Right hindlimb (tissue), 1 donor: ENCODE measurements at places on chromosomes 7 and 10.

GRCh38 chr7:117012696-117013095, 59.4 kb downstream of the ST7 start:
- no peak for DNase-seq

GRCh38 chr7:134910968-134911367, 75.3 kb upstream of the AGBL3 start:
- no peak for DNase-seq

GRCh38 chr10:106619346-106619745, 545.2 kb downstream of the SORCS1 start:
- peak; percentile 34 for DNase-seq

DNA sequence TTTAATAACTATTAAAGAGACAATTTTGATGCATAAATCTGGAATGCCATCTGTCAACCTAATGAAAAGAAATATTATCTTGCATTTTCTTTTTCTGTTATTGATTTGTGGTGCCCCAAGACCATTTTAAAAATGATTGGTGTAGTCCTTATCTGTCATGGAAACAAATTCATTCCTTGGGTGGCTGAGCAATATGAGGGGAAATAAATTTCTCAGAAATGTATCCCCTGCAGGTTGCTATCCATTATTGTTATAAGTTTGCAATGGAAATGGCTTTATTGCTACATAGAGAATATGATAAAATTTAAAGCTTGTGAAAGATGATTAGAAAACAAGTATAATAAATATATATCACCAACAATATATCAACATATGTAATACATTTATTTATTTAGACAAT, 607.0 kb downstream of the DNAJB9 start:
- no peak for DNase-seq

- no peak for DNase-seq
These were observed 91.6 kb downstream of the C10orf105 start for GRCh38 chr10:71627956-71628355.

- no peak for DNase-seq
These were observed 39.4 kb upstream of the GDF10 start for GRCh38 chr10:47260505-47261111.

- DNase-seq, result no peak
These were observed 45.1 kb upstream of the OPTN start for GRCh38 chr10:13054844-13055243.

DNA sequence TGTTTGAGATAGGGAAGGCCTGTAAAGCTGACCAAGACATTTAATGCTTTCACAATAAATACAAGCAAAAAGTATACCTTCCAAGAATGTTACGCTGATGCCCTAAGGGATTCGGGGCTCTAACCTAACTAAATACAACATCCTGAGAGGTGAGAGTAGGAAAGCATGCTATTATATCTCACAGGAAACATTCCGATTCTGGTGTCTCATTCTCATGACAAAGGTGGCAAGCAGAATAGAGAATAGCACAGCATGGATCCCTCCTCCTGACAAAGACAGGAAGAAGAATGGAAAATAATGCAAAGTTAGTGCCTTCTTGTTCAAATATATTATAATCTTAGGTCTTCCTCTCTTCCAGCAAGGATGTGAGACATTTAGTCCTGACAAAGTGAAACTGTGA, 504.3 kb downstream of the TFEC start:
- no peak for DNase-seq

DNA sequence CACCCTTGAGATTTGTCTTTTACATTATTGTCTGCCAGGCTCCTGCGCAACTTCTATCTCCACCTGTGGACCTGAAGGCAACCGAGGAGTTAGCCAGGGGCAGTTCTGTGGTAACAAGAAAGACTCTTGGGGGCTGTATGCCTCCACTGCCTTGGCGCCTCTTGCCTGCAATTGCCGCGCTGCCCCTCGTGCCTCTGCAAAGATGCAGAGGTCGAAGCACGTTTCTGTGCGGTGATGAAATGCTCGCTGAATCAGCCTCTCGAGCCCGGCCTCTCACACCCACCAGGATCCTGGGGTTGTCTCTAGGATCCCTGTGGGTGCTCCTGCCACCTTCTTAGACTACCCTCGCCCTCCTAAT, 486 bp upstream of the LHFPL3 start:
- no peak for DNase-seq

- DNase-seq, result peak; percentile 72
These were observed 215.2 kb downstream of the RPS24 start for GRCh38 chr10:78248651-78249464.

DNA sequence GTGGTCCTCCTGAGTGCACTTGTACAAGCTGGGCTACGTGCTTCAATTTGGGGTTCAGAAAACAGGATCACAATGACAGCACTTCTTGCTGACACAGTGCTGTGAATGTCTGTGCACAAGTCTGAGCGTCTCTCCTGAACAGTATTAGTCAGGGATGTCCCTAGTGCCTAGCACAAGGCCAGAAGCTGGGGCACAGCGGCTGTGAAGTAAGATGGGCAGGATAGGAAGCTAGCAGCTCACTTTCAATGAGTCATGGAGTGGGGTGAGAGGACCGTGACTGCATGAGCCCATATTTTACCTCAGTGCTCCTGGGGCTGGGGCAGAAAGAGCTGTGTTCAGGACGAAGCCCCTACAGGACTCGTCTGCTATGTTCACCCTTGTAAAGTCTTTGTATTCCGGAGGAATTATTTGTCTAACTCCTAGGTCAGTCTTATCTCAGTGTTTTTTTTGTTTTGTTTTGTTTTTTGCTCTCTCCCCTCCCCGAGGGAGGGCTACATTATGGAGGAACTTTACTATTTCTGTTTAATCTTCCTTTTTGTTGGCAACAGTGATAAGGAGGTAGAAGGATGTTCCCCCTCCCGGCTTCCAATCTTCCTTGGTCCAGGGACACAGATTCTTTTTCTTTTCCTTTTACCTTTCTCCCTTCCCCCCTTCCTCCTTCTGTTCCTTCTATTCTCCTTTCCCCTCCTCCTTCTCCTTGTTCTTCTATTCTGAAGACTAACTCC, 2.8 kb upstream of the LRMDA start:
- no peak for DNase-seq

DNA sequence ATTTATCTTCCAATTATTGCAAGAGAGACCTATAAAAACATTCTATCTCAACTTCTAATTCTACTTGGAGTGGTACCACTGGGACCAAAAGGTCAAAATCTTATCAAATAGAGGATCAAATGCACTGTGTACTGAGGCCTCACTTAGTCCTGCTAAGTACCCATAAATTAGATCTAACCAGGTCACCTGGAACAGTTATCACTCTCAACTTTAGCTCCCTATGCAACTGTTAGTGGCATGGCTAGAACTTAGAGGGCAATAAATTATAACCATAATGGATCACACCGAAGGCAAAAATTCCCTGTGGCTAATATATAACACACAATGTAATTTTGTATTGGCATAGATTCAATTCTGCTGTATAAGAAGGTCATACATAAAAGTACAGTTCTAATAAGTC, 428.9 kb downstream of the PCDH15 start:
- no peak for DNase-seq

DNA sequence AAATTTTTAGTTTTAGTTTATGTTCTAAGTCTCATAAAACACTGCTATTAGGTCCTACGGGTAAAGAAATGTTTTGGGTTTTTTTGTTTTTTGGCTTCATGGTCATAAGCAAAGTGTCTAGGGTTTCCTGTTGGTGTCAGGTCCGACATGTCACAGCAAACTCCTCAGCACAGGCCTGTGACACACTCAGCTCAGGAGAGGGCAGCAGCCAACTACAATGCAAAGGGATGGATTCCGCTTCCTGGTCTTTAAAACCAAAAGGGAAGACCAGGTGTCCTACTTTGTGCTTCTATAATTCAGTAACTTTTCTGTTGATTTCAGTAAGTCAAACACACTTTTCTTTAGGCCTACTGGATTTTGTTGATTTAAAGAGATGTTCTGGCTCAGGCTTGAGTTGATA, 83.8 kb upstream of the MACROH2A2 start:
- no peak for DNase-seq

DNA sequence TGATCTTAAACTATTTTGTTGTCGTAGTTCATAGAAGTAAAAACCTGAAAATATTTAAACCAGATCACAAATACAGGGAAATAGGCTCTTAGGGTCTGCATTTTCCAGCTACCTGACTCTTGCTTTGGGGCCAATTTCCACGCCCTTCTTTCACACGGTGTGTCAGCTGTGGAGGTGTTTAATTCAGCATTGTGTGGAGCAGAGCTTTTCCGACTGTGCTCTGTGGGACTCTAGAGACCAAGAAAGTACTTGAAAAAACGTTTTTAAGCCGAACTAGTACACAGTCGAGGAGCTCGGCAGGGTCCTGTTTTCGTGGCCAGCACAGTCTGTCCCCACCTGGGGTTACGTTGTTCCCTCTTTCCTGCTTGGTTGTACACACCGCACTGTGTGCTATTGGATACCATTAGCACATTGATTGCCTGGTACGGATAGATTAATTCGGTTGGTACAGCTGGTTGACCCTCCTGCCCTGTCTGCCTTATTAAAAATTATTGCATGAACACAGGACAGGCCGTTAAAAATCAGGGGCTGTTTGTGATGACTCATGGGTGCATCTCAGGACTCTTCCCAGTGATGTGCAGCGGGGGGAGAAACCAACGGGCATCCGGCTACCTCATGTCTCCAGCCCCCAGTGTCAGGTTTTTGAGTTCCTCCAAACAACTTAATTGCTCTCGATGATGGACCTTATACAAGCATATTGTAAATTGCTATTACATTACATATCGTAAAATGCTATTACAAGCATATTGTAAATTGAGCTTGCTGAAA, 80.7 kb upstream of the BTBD16 start:
- DNase-seq, result no peak

- no peak for DNase-seq
These were observed 288.7 kb downstream of the WDR37 start for GRCh38 chr10:1344846-1345245.

DNA sequence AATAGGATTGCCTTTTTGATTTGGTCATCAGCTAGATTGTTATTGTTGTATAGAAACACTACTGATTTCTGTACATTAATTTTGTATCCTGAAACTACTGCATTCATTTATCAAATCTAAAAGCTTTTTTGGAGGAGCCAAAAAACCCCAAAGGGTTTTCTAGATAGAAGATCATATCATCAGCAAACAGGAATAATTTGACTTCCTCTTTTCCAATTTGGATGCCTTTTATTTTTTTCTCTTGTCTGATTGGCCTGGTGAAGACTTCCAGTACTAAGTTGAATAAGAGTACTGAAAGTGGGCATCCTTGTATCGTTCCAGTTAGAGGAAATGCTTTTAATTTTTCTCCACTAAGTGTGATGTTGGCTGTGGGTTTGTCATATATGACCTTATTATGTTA, 10.6 kb upstream of the ENTPD7 start:
- no peak for DNase-seq

DNA sequence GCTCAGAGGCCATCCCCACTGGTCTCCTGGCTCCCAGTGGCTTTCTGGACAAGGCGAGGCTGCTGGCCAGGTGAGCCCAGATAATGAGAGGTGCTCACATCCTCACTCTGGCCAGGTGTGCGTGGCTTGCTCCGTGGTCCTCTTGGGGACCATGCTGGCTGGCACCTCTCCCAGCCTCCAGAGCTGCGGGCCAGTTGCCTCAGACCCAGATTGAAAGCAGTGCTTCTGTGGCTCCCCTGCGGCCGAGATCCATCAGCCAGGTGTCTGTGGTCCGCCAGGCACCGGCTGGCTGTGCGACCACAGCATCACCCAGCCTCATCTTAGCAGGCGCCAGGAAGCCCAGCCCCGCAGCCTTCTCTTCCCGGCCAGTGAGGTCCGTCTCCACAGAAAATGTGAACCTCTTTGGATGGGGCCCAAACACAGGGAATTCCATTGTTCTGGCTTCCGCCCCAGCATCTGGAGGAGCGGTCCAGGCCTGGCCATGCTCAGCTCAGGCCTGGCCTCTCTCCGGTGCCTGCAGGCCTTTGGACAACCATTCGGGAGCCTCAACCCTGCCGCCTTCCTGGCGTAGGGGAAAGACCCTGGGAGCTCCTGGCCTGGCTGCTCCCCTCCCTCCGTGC, 5.2 kb upstream of the TTYH3 start:
- peak; percentile 93 for DNase-seq

DNA sequence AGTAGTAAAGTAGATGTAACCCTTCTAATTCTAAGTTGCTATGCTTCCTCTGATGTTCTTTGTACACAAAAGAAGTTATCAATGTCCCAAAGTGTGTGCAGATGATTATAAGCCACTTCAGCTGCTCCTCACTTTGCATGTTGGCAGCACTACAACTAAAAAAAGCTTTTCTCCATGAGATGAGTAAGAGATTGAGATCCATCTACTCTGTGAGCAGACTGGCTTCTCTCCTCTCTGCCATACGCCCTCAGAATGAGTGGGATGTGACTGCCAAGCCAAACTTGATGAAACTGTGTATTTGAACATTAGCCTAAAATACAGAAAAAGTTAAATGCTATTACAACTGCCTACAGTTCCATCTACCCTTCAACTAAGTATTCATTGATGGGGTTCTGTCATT, 102.9 kb upstream of the ETV1 start:
- no peak for DNase-seq

DNA sequence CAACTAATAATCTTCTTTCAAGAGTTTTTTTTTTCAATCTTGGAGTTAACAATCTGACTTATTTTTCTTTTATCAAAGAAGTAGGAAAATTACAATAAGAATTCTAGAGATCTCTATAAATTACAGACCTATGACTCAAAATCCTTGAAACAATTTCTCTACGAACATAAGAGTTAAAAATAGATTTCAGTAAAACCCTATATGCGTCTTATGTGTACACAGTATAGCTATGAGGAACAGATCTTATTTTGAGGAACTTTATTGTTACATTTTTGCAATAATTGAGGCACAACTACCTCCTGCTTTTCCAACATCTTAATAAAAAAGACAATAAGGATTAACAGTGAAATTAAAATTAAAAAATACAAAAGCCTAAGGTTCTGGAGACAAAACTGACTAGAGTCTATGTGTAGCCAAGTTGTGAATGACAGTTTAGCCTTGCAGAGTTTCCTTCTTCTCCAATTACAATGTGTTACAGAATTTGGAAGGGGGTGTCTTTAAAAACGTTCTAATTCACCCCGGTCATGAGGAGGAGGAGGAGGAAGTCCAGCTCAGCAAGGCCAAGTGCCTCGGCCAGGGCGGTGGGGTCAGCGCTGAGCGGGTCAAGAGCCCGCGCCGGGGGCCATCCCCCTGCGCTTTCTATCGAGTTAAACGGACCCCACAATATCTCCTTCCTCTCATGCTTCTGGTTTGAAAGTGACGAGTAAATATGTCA, 40.5 kb downstream of the AMZ1 start:
- no peak for DNase-seq

GRCh38 chr7:98265841-98266271, 13.8 kb upstream of the TECPR1 start:
- no peak for DNase-seq

GRCh38 chr10:78787125-78787524, 281.6 kb upstream of the ZMIZ1 start:
- DNase-seq, result peak; percentile 1

GRCh38 chr7:151395036-151395367, 14.8 kb downstream of the WDR86 start:
- DNase-seq, result no peak

GRCh38 chr10:22252801-22253579, 35.2 kb upstream of the EBLN1 start:
- peak; percentile 58 for DNase-seq
